ENCODE measurements at places on chromosomes 1 and 21. TPM values are rescaled to one million over a fixed set of nuclear protein-coding genes. Genes with fewer than 3 reads are reported as not detected.

DNA sequence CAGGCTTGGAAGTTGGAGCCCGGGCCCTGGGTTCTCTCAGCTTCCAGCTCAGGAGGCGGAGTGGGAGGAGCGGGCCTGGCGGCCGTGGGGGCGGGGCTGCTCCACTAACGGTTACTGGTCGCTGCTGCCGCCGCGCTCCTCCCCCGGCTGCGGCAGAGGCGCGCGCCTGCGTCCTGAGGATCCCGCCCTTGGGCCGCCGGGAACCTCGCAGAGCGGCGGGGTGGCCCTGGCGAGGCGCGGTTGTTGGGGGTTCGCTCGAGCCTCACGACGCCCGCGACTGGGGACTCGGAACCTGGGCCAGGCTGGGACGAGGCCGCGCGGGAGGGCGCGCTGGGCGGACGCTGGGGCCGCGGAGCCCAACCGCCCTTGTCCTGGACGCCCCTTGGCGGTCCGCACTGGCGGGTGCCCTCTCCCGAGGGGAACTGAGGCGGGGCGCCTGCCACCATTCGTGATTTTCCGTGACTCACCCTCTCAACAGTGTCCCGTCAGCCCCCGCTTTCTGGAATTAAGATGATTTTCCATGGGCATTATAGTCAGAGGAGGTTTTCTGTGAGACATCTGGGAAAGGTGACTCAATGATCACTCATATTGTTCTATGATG lies 34.1 kb downstream of the OR2G3 start:
- H3K4me3 ChIP-seq, result no peak overlapping the region
- no peaks in the 10 kb centered on the region for H3K4me1 ChIP-seq
- H3K27ac ChIP-seq, result no peak overlapping the region
- no peak for DNase-seq
- H3K36me3 ChIP-seq, result no peaks in the 10 kb centered on the region

GRCh38 chr1:160344241-160344640 lies 1.1 kb downstream of the NCSTN start:
- H3K27me3 ChIP-seq, result no peaks in the 10 kb centered on the region

DNA sequence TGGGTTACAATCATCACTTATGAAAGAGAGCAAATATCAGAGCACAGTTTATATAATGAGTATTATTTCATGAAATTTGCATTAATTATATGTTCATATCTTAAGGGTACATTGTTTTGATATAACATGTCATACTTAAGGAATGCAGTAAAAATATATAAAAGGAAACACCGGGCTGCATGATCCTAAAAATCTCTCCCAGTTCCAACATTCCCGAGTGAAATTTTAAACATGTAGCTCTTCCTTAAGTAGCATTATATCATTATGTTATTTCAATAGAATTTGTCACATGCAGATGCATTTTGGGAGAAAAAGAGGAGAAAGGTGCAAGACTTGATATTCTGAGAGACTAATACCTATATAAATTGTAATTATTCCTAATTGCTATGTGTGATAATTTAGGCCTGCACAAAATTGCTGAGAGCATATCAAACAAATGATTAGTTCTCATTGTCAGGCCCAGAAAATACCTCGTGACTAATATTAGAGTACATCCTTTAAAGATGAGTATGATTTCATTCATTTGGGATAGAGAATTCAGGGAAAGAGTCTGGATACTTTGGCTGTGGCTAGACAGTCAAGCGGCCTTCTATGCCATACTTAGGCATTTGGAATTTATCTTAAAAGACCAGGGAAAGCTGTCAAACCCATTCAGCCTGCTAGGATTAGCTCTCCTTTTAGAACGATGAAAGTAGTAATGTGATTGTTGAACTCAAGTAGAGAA lies 86.8 kb downstream of the ADGRL2 start:
- no peaks in the 10 kb centered on the region for H3K36me3 ChIP-seq
- no peaks in the 10 kb centered on the region for H3K27me3 ChIP-seq
- no peak for DNase-seq
- H3K4me3 ChIP-seq, result no peak overlapping the region
- no peak overlapping the region for H3K27ac ChIP-seq

DNA sequence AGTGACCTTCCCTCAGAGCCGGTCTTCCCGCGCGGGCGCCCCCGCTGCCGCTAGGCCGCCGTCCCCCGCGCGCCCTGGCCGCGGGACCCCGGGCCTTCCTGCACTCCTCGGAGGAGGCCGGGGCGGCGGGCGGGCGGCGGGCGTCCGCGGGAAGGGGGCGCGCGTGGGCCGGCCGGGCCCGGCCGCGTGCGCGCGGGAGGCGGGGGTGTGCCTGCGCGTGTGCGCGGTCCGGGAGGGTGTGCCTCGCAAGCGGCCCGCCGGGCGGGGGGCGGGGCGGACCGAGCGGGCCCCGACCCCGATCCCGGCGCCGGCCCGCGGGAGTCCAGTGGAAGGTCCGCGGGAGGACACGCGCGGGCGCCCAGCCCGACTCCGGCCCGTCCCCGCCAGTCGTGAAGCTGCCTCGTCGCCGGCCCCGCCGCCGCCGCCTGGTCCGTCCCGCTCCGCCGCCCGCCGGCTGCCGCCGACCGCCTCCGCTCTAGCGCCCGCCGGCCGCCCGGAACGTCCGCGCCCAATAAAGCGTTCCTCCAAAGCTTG lies 438 bp downstream of the MRPS6 start:
- H3K27ac ChIP-seq, result peak overlapping the region; percentile 76
- no peaks in the 10 kb centered on the region for H3K27me3 ChIP-seq
- H3K36me3 ChIP-seq, result no peaks in the 10 kb centered on the region
- peak overlapping the region; percentile 92 for H3K4me3 ChIP-seq

DNA sequence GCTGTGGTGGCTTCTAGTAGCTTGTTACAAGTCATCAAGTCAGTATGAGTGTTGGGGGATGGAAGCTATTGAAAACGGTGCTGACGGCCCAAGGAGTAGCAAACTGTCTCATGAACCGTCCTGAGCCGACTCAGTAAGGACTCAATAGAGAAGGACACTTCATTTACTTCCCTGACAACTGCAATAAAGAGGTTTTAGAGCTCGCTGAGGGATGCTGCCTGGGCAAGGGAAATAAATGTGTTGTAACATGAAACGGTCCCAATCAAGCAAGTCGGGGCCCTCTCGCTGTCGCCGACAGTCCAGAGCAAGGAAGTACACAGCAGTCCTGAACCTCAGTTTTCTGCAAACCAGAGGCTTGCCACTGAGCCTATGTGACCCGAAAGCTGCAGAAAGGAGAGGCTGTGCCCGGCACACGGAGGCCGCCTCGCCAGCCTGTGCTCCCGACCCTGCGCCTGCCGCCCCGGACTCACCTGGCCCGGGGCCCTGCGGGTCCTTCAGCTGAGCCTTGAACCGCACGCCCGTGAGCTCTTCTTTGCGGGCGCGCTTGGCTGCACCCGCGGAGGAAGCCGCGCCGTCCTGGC lies 423 bp downstream of the URB1 start:
- peaks cover 20% of the 10 kb centered on the region for H3K4me1 ChIP-seq
- H3K27ac ChIP-seq, result peak overlapping the region; percentile 47
- H3K4me3 ChIP-seq, result peak overlapping the region; percentile 82
- no peak for DNase-seq
- peaks cover 4% of the 10 kb centered on the region for H3K36me3 ChIP-seq

DNA sequence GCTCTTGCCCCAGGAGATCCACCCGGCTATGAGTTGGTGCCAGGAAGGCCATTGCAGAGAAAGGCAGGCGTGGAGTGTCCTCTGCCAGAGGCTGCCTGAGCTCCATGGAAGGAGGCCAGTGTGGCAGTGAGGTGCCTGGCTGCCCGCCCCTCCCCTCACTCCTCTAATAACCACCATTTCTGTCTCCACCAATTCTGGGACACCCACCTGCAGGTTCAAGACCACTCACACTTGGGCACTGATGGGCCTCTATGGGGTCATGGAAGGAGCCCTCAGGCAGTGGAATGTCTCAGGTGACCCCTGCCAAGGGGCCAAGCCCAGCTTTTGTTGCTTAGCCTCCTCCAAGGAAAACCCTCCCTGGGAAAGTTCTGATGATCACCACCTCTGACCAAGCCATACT lies 731.6 kb downstream of the MATN1 start:
- no peak overlapping the region for H3K4me3 ChIP-seq
- H3K27me3 ChIP-seq, result no peaks in the 10 kb centered on the region
- no peak overlapping the region for H3K27ac ChIP-seq

GRCh38 chr1:67323087-67323486 lies 15.4 kb downstream of the IL12RB2 start:
- no peaks in the 10 kb centered on the region for H3K4me1 ChIP-seq
- H3K27ac ChIP-seq, result no peak overlapping the region
- no peak overlapping the region for H3K4me3 ChIP-seq
- H3K36me3 ChIP-seq, result peaks cover 6% of the 10 kb centered on the region

- H3K4me3 ChIP-seq, result no peak overlapping the region
- H3K36me3 ChIP-seq, result no peaks in the 10 kb centered on the region
- no peak overlapping the region for H3K27ac ChIP-seq
- no peaks in the 10 kb centered on the region for H3K4me1 ChIP-seq
- no peaks in the 10 kb centered on the region for H3K27me3 ChIP-seq
These were observed 184.5 kb downstream of the KCNH1 start for GRCh38 chr1:210949489-210949888.

DNA sequence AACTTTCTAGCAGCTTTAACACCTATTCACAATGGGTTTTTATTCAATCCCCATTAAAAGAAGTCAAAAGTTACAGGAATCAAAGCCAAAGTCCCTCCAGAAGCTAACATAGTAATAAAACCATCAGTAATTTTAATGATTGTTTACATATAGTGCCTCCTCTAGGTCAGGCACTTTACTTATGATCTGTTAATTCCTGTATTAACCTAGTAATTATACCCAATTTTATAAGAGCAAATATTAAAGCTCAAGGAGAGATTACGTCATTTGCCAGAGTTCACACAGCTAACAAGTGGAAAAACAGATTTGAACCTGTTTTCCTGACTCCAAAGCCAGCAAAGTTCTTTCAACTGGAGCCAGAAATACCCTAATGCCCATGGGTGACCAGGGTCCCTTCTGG lies 112.9 kb upstream of the F3 start:
- no peak for DNase-seq
- H3K4me1 ChIP-seq, result no peaks in the 10 kb centered on the region
- H3K27me3 ChIP-seq, result no peaks in the 10 kb centered on the region
- H3K36me3 ChIP-seq, result no peaks in the 10 kb centered on the region

- no peak for DNase-seq
- no peak overlapping the region for H3K27ac ChIP-seq
These were observed 43.1 kb downstream of the FOXO6 start for GRCh38 chr1:41404308-41404761.

DNA sequence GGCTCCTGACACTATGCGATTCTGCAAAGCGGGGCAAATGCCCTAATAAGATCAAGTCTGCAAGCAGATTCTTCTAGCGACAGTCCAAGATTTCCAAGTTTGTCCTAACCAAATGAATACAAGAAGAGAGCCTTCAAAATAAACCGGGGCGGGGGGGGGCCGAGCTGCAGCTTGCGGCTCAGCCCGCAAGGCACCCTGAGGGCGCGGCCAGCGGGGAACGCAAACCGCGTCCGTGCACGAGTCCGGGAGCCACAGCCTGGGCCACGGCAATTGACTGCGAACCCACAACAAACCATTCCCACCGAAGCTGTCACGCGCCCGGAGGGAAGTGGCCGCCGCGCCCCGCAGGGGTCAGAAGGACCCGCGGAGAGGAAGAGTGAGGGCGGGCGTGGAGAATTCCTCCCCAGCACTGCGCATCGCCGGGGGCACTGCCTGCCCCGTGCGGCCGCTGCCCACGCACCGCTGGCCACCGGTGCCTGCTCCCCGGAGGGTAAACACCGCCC lies 687 bp downstream of the TGFBR3 start:
- H3K4me1 ChIP-seq, result peaks cover 33% of the 10 kb centered on the region
- no peaks in the 10 kb centered on the region for H3K27me3 ChIP-seq
- H3K4me3 ChIP-seq, result peak overlapping the region; percentile 80
- H3K36me3 ChIP-seq, result no peaks in the 10 kb centered on the region

DNA sequence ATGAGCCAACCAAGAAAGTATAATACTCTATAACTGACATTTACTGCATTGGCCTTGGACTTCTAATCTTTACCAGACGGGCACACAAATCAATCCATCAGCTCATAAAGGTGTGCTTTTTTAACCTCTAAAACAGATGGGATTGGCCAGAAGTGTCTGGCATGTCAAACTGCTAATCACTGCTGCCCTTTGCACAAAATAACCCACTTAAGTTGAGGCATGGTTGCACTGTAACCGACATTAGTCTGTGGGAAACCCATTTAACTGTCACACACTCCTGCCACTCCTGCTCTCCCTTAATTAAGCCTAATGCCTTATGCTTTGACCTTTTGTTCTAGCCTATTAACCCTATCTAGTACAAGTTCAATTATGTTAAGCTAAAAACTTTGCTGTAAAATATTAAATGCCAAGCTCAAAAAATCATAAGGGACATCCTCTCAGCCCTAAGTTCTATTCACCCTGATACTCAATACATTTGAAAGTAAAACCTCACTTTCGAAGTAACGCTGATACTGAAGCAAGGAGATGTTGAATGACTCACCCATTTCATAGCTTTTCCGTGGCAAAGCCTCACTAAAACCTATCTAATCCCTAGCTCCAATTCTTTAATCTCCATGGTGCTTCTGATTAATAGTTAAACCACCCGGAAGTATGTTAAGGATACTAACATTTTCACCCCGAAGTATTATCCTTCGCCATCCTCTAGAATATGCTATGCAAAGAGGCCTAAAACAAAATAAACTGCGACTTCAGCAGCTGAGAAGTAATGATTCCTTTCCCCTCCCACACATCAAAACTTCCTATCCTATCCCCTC lies 12.9 kb downstream of the NRIP1 start:
- DNase-seq, result no peak
- no peak overlapping the region for H3K27ac ChIP-seq
- H3K4me3 ChIP-seq, result peak overlapping the region; percentile 48
- no peaks in the 10 kb centered on the region for H3K36me3 ChIP-seq
- no peaks in the 10 kb centered on the region for H3K27me3 ChIP-seq

GRCh38 chr1:244162786-244163530 lies 111.9 kb downstream of the ZBTB18 start:
- no peaks in the 10 kb centered on the region for H3K27me3 ChIP-seq
- H3K27ac ChIP-seq, result no peak overlapping the region
- DNase-seq, result no peak
- H3K4me1 ChIP-seq, result no peaks in the 10 kb centered on the region
- no peak overlapping the region for H3K4me3 ChIP-seq
- H3K36me3 ChIP-seq, result no peaks in the 10 kb centered on the region

DNA sequence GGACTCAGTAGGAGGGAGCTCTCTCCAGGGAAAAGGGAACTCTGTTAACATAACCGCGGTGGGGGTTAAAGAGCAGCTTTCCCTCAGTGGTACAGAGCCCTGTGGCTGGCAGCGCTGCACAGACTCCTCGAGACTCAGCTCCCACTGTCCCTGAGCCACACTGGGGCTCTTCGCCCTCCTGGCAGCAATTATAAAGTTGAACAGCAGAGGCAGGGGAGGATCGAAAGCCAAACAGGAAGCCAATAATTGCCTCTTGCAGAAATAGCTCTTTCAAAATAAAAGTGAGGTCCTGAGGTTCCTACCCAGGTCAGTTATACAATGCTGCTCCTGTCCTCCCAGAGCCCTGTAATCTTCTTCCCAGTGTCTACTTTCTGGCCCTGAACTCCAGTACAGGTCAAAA lies 77.0 kb downstream of the FAM78B start:
- no peak overlapping the region for H3K4me3 ChIP-seq
- no peak for DNase-seq
- H3K36me3 ChIP-seq, result no peaks in the 10 kb centered on the region
- H3K27ac ChIP-seq, result no peak overlapping the region
- H3K4me1 ChIP-seq, result no peaks in the 10 kb centered on the region
- H3K27me3 ChIP-seq, result no peaks in the 10 kb centered on the region

Gene FOXO6
- 0.91 TPM for total RNA-seq

Gene RHOU
- total RNA-seq, result 1.6 TPM

Gene AP4B1
- total RNA-seq, result 53.6 TPM

Gene IFI44L
- 19.1 TPM for total RNA-seq

Gene OLFML3
- 0.64 TPM for total RNA-seq

Gene COA6
- total RNA-seq, result 11.9 TPM

Gene FNDC5
- total RNA-seq, result not detected

Gene FCER1G
- 2.9 TPM for total RNA-seq

Gene CD48
- 290 TPM for total RNA-seq
